ENCODE measurements at places on chromosomes 11 and 22.
A peak's percentile ranks its signal among the peaks of the same experiment; 100 is the strongest.

DNA sequence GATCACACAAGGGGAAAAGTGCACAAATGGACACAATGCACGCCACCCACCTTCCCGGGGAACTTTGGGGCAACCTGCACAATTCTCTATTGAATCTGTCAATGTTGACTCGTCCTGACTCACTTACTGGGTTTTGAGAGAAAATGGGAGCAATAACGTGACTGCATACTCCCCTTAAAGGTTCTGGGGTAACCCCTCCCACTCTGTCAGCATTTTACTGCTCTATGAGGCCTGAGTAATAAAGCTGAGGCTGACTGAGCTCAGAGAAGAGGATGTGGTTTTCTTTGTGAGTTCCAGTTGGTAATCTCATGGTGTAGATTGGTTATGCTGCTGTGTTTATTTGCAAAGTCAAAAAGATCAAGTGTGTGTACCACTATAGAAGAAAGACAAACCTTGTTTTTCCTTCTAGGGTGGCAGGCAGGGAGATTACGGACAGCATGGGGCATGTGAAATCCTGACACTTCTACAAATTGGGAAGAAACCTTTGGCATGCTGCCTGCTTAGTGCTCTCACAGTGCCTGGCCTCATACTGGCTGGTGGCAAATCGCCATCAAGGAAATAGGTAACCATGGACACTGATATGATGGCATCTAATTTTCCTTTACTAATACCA is 16.1 kb upstream of the APOA1 start:
- DNase-seq, result no peak

DNA sequence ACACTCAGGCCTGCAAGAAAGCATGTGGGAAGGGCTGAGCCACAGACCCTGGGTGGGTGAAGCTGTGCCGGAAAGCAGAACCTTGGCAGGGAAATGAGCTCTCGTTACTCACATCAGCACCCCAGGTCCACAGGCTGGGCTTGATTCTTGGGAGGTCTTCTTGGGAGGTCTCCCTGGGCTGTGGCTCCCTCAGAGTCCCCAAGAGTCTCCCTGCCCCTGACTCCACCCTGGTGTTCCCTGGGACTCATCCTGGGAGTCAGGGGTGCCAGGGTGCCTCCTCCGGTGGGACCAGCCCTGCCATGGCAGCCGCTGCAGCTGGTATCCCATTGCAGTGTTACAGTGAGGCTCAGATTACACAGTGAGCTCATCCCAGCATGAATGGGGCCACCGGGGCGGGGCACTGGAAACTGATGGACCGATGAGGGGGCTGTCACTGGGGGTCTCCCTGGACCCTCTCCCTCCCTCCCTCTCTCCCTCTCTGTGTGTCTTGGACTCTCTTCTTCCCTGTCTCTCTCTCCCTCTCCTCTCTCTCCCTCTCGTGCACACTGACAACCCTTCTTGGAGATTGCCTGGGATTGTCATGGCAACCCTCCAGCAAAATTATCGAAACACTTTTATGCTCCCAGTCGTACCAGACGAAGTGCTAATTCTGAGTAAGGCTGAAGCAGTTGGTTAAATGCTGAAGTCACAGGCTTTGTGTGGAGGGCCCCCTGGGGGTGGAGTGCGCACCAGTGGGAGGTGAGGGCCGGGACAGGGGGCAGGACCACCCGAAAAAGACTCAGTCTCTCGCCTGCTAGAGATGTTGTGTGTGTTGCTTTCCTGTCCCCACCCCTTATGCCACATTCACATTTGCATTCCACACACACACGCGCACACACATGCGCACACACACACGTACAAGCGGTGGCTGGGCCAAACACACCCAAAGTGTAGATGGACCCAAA is 8.6 kb upstream of the C11orf96 start:
- DNase-seq, result peak; percentile 44

- no peak for DNase-seq
Observed at GRCh38 chr11:102396708-102397563, 49.9 kb downstream of the BIRC2 start.

GRCh38 chr11:74333193-74333592 is 21.8 kb upstream of the P4HA3 start:
- no peak for DNase-seq

DNA sequence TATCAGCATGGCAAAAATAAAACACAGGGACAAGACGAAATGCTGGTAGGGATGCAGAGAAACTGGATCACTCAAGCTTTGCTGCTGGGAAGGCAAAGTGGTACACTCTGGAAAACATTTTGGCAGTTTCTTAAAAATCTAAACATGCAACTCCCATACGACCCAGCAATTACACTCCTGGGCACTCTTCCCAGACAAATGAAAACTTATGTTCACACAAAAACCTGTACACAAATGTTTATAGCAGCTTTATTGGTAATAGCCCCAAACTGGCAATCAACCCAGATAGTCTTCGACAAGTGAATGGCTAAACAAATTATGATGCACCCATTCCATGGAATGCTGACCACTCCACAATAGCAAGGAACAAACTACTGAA is 35.8 kb upstream of the PRR5 start:
- DNase-seq, result no peak

GRCh38 chr11:19352072-19352770 is 111.5 kb upstream of the E2F8 start:
- DNase-seq, result no peak

- DNase-seq, result no peak
Observed at GRCh38 chr11:15971215-15971546, 385.2 kb downstream of the SOX6 start.

DNA sequence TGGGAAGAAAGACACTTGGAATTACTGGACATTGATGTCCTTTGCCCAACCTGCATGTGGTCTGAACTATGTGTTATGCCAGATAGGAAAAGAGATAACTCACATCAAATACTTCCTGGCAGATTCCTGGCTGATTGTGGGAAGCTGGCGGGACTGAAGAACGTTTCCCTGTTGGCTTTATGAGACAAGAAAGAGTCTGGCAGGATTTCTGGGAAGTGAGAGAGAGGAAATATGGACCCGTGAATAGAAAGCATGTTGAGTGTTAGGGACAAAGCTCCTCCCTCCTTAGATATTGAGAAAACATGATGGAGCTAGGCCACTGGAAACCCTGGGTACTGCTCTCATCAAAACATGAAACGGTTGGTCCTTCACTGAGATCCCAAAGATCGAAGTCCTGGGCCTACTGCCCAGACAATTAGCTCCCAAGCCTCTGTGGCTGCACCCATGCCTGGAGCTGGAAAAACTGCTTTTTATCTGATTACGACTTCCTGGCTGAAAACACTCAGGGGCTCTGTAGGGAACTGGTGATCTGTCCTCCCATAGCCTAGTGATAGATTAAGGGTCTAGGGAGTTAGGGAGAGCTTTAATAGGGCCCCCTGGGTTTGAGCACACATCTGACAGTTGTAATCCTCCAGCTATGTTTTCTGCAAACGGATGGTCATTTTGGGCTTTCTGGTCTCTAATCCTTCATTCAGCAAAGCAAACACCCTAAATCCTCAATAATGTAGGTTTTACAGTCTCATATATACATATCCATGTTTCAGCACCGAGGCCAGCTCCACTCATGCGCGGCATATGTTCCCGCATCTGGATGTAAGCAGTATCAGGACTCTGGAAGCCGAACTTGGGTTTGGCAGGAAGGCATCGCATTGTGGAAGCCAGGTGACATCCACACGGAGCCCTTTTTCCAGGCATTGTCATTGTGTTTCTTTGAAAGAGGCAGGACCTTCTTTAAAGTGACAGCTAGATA is 6.1 kb upstream of the B3GAT1 start:
- no peak for DNase-seq

- peak; percentile 60 for DNase-seq
Observed at GRCh38 chr11:116224154-116224888, 548.5 kb downstream of the BUD13 start.

DNA sequence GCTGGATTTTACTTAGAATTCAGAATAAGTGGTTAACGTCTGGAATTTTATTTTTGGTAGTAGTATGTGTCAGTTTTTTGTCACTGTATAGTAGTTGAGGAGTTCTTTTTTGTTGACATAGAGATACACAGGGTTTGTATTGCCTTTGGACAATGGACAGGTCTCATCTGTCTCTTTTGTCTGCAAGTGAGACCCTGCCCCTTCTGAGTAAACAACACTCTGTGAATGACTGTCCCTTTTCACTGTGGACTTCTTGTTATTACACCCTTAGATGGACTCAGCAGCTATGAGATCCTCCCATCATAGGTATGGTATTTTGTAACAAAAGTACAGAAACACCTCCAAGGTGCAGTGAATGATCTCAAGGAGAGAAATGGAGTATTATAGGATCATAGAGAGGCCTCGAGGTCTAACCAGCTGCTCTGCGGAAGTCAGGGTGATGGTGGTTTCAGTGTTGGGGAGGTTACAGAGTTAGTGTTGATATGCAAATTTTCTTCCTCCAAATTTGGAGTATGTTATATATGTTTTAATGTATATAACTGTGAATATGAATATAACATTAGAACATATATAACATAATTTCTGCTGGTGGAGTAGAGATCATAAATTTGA is 7.8 kb downstream of the PPP6R3 start:
- DNase-seq, result no peak

DNA sequence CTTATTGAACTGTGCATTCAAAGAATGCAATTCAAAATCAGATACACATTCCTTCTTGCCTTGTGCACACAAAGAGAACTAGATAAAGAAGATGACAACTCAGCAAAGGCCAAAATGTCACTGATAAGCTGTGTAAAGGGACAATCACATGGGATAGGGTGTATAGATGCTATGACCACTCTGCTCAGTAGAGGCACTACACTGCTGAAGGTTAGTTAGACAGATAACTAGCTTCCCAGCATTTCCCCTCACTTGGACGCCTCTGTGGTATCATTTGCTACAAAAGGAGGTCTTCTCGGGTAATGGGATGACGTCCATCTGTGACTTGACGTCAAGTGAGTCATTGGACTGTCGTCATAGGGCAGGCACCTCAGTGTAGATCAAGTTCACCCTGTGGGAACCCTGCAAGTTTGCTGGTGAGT is 424.9 kb upstream of the CCDC90B start:
- no peak for DNase-seq

DNA sequence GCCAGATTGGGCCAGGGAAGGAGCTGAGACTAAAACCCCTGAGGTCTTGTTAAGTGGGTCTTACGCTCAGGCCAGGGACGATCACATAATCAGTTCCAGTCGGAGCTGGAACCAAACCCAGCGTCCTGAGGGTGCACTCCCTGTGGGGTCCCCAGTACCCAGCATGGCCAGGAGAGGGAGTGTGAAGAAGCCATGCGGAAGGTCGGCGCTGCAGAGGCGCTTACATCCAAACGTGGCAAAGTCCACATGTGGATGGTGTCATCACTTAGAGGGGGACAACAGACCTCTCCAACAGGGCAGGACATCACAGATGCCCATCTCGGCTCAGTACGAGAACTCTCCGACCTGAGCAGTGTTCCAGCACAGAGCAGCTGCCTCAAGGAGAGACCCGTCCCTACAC is 8.3 kb downstream of the ATP5MGL start:
- DNase-seq, result no peak

GRCh38 chr22:29144786-29145160 is 60.9 kb upstream of the EMID1 start:
- no peak for DNase-seq

DNA sequence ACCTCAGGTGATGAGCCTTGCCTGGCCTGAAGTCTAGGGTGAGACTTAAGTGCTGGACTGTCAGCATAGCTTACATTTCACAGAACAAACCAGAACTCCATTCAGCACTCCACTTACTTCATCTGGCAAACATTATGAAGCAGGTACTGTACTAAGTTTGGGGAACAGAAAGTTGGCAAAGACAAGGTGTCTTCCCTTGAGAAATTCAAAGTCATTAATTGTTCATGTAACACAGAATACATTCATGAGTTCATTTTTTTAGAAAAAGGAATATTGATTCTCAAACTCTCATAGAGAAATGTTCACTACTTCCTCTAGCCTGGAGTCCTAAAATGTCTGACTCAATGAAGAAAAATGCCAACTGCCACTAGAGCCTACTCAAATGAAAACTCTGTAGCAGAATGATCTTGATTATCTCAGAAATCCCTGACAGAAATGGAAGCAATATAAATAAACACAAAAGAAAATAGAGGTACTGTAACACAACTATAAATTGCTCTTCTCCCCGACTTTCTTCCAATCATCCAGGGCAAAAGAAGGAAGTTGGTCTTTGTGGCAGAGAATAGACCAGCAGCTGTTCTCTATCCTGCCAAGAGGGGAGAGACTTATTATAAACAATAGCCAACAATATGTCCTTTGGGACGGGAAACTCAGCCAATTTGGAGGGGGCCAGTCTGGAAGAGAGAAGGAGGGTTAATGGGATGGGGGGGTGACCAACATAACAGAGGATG is 129.2 kb upstream of the MTMR2 start:
- DNase-seq, result no peak

DNA sequence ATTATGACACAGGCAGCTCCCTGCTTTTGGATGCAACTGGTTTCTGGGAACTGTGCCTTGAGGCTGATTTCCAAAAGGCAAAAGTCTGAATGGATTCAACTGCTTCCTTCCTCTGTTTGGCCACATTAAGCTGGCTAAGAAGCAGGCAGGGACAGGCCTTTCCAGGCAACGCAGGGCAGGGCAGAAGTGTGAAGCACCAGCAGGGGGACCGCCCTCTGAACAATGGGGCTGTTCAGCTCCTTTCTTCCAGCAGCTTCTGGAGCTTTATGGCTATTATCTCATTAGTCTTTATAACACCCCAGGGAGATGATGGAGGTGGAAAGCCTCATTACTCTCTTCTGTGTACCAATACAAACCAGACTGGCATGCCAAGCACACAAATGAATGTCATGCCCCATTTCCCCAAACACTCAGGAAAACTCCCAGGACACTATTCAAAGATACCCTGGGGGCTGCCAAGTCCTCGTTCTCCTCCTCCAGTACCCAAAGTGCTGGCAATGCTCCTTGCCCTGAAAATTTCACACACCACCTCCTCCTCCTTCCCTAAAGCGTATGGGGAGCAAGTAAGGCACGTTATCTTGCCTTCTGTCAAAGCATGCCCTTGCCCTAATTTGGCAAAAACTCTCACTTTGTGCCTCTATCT is 21.3 kb downstream of the MORC2 start:
- peak; percentile 52 for DNase-seq

DNA sequence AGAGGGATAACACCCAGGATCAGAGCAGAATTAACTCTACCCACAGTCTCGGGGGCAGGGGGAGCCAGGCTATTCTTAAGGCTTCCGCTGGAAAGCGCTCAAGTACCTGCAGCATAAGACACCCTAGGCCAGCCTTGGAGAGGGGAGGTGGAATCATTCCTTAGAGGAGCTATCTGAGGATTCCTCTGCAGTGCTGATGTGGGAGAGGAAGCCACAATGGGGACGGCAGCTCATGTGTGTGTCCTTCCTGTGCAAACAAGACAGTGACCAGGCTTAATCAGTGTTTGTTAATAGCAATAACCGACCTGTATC is 382.2 kb upstream of the CADM1 start:
- DNase-seq, result no peak

GRCh38 chr11:19080579-19080993 is 20.1 kb upstream of the MRGPRX2 start:
- no peak for DNase-seq
